NCI-H526 (cell line): ENCODE measurements at places on chromosomes 16 and 17.
A peak's percentile ranks its signal among the peaks of the same experiment; 100 is the strongest.

- no peak for DNase-seq
Measured at GRCh38 chr16:85171759-85172454, 59.6 kb upstream of the CIBAR2 start.

DNA sequence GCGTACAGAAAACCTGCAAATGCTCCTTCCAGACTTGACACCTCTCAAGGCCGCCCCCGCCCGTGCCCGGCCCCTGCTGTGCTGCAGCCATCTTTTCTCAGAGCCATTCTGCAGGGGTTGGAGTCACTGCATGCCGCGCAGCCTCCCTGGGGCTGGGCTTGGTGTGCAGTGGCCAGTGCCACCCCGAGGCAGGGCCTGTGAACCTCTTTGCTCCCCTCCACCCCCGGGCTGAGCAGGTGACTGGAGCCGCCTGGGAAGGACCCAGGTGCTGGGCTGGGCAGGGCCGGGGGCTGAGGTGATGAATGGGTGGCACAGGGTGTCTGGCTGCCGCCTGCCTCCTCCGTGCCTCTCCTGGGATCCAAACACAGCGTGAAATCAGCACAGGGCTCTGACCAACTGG lies 20.3 kb downstream of the MRM3 start:
- no peak for DNase-seq

GRCh38 chr17:67322042-67322787 lies 44.2 kb downstream of the PSMD12 start:
- peak; percentile 93 for DNase-seq

DNA sequence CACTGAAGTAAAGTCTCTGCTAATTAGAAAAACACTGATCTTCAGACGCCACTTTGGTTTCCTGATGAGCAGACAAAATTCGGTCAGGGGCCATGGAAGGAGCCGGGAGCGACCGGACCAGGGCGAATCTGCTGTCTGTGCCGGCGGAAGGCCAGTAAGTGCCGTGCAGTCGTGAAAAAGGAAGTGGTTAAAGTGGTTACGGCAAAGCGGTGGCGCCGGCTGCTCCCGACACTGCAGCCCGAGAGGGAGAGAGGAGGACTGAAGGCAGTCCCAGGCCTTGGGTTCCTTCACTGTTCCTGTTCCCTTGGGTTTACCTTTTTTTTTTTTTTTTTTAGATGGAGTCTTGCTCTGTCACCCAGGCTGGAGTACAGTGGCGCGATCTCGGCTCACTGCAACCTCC lies 17.3 kb upstream of the HEXD start:
- DNase-seq: no peak

- DNase-seq: no peak
Measured at GRCh38 chr16:85091522-85091910, 20.8 kb downstream of the CIBAR2 start.

DNA sequence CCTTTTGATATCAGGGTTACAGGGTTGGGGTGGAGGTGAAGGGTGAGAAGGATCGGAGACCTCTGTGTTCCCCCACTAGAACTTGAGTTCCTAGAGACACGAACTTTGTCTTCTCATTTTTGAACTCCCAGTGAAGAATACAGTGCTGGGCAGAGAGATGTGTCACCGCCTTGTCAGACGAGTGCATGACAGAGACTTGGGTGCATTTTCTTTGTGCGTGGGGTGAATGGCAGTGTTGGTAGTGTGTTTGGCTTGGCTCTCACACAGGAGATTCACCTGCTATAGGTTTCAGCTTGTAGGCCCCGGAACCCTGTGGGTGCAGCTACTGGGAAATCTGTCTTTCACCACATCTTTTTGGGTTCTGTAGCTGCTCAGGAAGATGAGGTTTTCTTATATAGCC lies 40.0 kb upstream of the CCR7 start:
- no peak for DNase-seq

DNA sequence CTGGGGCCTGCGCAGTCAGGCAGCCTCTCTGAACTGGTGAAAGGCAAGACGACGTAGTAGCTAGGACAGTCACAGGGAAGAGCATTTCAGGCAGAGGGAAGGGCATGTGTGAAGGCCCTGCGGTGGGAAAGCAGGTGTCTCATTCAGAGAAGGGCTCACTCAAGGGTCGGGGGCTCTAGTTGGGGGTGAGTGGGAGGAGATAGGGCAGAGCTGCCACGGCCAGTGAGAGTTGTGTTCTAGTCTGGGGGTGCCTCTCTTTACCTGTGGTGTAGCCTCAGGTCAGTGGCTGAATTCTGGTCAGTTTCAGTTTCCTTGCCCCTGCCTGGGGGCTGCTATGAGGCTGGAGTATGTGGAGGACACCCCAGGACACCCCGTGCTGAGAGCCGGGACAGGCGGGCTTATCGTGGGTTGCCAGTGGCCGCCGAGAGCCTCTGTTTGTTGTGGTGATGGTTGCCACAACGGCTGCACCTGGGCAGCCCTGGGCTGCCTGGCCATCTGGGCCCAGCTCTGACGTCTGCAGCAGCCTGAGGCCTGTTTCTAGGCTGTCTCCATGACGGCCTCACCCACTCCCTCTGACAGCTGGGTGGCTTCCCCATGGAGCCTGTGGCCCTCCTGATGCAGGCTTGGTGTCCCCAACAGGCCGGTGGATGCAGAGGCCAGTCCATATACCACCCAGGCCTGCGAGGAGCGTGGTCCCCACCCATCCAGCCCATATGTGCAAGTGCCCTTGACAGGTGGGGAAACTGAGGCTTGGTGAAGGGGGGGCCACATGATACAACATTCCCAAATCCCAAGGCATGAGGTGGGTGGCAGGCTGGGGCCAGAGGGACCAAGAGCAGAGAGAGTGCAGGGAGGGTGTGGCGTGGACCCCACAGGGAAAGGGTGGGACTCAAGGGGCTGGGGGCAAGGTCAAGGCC lies 10.8 kb downstream of the MAP2K3 start:
- no peak for DNase-seq

GRCh38 chr16:66220702-66221101 lies 145.8 kb upstream of the CDH5 start:
- no peak for DNase-seq

DNA sequence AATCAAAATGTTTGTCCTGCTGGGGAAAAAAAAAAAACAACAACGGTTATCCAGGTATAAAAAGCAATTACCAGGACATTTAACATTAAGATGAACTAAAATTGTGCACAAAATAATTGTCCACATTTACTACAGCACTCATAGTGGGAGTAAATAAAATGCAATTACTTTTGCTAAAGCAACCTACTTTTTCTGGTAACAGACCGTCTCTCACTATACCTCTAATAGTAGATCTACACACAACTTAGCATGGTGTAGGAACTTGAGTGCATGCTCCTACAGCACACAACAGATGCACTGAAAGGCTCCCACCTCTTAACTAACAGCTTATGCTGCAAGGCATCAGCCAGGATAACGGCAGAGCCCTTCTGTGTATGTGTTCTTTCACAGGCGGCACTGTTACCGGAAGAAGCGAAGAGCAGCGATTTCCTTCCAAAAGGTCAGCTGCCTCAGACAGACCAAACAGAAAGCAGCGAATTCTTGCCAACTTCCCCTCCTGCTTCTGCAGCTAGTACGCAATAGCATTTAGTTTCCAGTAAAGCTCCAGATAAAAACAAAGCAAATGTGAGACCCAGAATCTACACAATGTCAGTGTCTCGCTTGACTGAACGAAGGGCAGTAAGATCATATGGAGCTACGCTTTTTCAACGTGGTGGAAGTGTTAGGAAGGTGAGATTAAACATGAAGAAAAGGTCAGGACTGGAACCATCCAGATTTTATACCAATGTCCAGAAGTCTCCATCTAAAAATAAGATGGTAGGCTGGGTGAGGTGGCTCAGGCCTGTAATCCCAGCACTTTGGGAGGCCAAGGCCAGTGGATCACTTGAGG lies 27.6 kb downstream of the STAT5B start:
- DNase-seq: no peak

DNA sequence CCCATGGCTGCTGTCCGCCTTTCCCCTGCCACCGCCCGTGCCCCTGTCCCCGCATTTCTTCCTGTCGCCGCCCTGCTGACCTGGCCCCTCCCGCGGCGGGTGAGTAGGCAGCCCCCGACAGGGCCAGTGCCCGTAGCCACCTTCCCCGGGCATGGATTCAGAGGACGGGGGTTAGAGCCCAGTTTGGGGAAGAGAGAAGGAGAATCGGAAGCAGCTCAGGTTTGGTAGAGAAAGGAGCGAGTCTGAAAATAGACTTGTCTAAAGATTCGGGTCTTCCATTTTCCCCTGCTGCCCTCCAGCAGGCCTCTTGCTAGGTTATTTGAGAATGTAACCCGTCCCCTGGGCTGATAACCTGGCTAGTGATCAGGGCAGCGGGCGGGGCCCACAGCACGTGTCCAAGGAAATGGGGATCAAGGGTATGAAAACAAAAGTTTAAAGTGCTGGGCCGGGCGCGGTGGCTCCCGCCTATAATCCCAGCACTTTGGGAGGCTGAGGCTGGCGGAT lies 7.9 kb upstream of the CLDN9 start:
- no peak for DNase-seq

GRCh38 chr16:48231727-48232492 lies 12.2 kb upstream of the LONP2 start:
- DNase-seq: peak; percentile 4

GRCh38 chr17:18004345-18004744 lies 31.7 kb downstream of the DRC3 start:
- no peak for DNase-seq
